ENCODE measurements at places on chromosomes 5 and 9. TPM values are rescaled to one million over a fixed set of nuclear protein-coding genes. Genes with fewer than 3 reads are reported as not detected.

The TENT4A gene
- total RNA-seq, result 46.6 TPM

The DMRT2 gene
- total RNA-seq, result not detected

DNA sequence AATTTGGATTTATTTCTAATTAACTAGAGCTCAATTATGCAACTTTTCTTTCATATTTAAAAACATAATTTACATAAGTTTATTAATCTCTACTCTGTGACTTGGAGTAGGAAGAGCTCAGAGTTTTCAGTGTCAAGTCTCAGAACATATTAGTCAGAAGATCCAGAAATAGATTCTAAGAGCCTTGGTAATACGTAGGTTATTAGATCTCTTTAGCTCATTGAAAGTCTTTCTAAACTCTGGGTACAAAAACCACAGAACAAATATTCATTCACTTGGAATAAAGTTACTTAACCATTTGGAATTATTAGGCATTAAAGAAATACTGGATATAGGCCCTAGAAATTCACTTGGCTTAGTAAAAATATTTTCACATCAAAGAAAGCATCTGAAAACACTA lies 26.3 kb upstream of the ISCA1 start:
- DNase-seq, result no peak
- H3K27ac ChIP-seq, result no peak overlapping the region
- H3K27me3 ChIP-seq, result no peaks in the 10 kb centered on the region
- no peaks in the 10 kb centered on the region for H3K4me1 ChIP-seq

DNA sequence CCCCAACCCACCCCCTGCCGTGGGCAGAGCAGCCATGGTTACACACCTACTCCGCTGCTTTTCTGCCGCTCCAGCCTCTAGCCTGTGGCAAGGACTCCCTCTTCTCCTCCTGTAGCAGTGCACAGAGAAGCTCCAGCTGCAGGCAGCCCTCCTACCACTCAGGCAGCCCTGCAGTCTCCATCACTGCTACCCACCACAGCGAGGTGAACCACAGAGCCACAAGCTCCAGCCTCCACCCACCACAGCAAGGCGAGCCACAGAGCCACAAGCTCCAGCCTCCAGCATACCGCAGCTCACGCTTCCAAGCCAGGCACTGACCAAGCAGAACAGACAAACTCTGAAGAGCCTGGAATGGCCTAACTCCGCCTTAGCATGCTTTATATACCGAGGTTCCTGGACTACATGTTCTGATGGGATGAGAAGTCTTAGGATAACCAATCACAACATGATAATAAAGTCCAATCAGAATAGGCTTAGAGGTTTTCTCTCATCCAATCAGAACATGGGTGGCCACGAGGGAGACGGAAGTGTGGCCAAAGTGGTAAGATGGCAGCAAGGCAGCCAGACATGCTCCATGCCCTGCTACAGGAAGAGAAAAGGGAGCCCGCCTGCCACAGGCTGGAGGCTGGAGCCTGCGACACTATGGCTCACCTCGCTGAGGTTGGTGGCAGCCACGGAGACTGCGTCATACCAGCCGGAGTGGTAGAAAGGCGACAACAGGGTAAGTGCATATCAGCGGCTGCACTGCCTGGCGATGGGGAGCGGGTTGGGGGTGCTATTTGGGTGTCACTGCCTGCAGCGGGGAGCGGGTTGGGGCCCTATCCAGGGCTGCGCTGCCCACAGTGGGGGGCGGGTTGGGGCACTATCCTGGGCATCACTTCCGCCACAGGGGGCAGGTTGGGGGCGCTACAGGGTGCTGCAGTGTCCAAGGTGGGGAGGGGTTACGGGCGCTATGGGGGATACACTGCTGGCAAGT lies 75.8 kb upstream of the PCAT7 start:
- H3K27me3 ChIP-seq, result no peaks in the 10 kb centered on the region
- H3K4me3 ChIP-seq, result no peak overlapping the region
- no peaks in the 10 kb centered on the region for H3K36me3 ChIP-seq
- no peak for DNase-seq

DNA sequence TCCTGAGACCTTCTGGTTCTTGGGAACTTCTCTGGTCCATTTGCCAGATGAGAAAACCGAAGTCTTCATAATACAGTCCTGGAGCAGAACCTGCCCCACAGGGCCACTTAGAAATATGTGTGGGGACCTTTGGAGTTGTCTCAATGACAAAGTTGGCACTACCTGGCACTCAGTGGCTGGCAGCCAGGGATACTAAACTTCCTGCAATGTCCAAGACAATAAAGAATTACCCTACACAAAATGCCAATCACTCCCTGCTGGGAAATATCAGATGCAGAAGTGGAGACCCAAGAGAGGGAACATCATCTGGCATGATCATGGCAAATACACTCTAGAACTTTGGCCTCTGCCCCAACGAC lies 29.6 kb downstream of the ADRB2 start:
- H3K27ac ChIP-seq, result peak overlapping the region; percentile 32
- H3K4me3 ChIP-seq, result no peak overlapping the region
- no peak for DNase-seq
- H3K36me3 ChIP-seq, result no peaks in the 10 kb centered on the region

GRCh38 chr9:81086416-81086815 lies 602.9 kb downstream of the TLE1 start:
- no peaks in the 10 kb centered on the region for H3K4me1 ChIP-seq
- DNase-seq, result no peak
- H3K4me3 ChIP-seq, result no peak overlapping the region
- H3K36me3 ChIP-seq, result no peaks in the 10 kb centered on the region
- H3K27ac ChIP-seq, result no peak overlapping the region
- H3K27me3 ChIP-seq, result no peaks in the 10 kb centered on the region

- no peaks in the 10 kb centered on the region for H3K27me3 ChIP-seq
- H3K4me1 ChIP-seq, result no peaks in the 10 kb centered on the region
- H3K36me3 ChIP-seq, result no peaks in the 10 kb centered on the region
- H3K27ac ChIP-seq, result no peak overlapping the region
- no peak for DNase-seq
- no peak overlapping the region for H3K4me3 ChIP-seq
Measured at GRCh38 chr9:97617939-97618416, 15.2 kb downstream of the TSTD2 start.

- H3K4me3 ChIP-seq, result no peak overlapping the region
- H3K36me3 ChIP-seq, result no peaks in the 10 kb centered on the region
- DNase-seq, result no peak
- no peaks in the 10 kb centered on the region for H3K4me1 ChIP-seq
- H3K27ac ChIP-seq, result no peak overlapping the region
Measured at GRCh38 chr5:87034557-87034956, 233.1 kb upstream of the RASA1 start.

DNA sequence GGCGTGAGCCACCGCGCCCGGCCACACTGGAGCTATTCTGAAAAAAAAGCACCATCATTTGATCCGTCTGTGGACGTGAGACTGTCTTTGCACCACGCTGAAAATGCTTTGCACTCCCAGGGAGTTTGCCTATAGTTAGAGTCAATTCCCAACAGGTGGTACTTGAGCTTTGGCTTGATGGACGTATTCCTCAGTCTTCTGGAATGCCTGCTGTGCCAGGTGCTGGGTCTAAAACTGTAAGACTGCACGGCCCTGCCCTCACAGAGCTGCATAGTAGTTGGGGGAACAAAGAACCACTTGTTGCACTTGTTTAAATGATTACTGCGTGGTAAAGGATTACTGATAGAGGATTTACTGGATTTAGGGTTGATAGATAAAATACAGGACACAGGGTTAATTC lies 3.4 kb upstream of the CCNO start:
- no peaks in the 10 kb centered on the region for H3K36me3 ChIP-seq
- no peak overlapping the region for H3K27ac ChIP-seq
- no peak for DNase-seq
- H3K27me3 ChIP-seq, result peaks cover 19% of the 10 kb centered on the region
- no peak overlapping the region for H3K4me3 ChIP-seq

DNA sequence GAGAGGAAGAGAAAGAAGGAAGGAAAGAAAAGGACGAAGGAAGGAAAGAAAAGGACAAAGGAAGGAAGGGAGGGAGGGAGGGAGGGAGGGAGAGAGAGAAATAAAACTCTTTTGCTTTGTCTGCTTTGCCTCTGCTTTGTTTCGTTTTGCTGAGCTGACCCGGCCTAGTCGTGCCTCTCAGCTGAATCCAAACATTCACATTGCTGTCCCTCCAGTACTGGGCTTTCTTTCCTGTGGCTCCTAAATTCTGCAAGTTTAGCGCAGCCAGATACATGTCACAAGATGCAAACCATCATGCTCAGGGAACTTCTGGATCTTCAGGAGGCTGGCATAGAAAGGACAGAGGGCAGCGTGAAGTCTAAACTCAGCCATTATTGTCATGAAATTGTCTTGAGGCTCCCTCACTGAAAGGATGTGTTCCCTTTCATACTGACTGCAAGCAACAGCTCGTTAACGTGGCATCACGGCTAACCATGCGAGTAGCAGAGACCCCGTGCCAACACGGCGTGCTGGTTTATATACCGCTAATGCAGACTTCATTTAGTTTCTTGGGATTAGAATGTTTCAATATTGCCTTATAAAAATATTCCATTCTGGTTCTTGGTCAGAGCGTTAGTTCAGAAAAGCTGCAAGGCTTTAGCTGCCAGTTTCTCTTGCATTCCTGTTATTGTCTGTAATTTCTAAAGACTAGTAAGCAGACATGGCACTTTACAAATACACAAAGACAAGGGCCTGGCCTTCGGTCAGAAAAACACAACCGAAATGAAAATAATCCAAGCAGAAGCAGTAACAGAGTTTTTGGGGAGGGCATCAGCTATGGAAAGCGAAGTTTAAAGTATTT lies 94.2 kb downstream of the TMEM174 start:
- no peaks in the 10 kb centered on the region for H3K36me3 ChIP-seq
- no peaks in the 10 kb centered on the region for H3K4me1 ChIP-seq
- H3K4me3 ChIP-seq, result no peak overlapping the region
- DNase-seq, result no peak
- no peak overlapping the region for H3K27ac ChIP-seq
- no peaks in the 10 kb centered on the region for H3K27me3 ChIP-seq

DNA sequence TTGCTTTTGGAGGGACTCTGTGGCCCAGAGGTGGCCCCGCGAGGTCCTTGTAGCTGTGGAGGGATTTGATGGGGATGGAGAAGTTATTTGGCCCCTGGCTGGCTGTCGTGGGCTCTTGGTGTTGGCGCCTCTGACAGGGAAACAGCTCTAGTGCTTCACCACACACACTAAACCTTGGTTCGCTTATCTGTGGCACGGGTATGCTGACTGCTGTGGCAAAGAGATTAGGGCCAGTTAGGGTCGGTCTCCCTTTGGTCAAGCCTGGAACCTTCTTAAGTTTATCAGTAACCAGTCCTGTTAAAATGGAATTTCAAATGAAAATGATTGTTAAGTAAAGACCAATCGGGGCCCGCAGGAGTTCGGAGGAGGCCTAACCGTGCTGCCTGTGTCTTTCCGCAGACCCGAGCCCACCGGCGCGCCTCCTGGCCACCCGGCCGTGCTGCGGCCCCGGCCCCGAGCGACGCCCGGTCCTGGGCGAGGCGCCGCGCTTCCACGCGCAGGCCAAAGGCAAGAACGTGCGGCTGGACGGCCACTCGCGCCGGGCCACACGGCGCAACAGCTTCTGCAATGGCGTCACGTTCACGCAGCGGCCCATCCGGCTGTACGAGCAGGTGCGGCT lies 28.4 kb downstream of the NEURL1B start:
- H3K36me3 ChIP-seq, result no peaks in the 10 kb centered on the region
- no peak for DNase-seq
- no peak overlapping the region for H3K4me3 ChIP-seq
- no peaks in the 10 kb centered on the region for H3K27me3 ChIP-seq
- H3K27ac ChIP-seq, result no peak overlapping the region
- no peaks in the 10 kb centered on the region for H3K4me1 ChIP-seq

DNA sequence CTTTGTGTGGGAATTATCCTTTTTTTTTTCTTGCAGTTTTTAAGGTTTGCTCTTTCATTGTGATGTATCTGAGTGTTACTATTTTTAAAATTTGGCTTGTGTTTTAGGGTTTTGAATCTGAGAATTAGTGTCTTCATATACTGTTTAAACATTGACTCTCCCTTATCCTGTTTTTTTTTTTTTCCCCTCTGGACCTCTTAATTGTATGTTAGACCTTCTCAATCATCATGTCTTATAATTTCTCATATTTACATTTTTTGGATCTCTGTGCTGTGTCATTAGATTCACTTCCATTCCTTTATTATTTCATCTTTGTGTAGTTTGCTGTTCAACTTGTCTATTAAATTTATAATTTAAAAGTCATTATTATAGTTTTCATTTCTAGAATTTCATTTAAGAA lies 47.0 kb downstream of the SCAMP1 start:
- H3K4me3 ChIP-seq, result no peak overlapping the region
- H3K27me3 ChIP-seq, result no peaks in the 10 kb centered on the region
- H3K36me3 ChIP-seq, result no peaks in the 10 kb centered on the region
- H3K4me1 ChIP-seq, result no peaks in the 10 kb centered on the region
- no peak for DNase-seq

- peak overlapping the region; percentile 20 for H3K4me3 ChIP-seq
- DNase-seq, result peak; percentile 83
- H3K27me3 ChIP-seq, result no peaks in the 10 kb centered on the region
Measured at GRCh38 chr9:35790385-35791296, 750 bp upstream of the NPR2 start.

DNA sequence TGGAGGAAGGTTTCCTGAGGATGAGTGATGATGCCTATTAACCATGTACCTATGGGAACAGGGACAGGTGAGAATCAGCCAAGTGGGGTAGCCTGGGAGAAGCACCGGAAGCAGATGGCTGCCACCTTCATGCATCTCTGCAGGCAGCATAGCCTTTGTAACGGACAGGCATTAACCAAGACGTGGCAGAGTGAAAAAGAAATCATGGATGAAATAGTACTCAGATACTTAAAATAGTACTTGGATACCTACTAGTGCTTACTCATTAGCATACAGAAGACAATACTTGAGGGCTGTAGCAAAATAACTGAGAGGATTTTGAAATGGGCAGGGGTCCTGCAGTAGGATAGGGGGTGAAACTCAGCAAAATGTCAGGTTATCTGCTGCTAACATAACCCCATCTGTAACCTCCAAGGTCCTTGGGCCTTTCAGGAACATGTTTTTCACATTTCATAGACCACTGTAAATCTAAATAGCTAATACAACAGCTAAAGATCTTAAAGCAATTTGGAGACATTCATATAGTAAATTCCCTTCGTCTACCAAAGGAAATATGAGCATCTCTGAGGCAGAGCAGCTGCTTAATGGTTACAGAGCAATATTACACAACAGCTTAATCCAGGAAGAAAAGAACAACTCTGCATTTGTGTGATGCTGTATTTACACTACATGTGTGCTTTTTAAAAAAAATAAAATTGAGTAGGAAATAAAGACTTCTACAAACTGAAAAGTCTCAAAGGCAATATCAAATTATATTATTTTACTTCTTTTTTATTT lies 154.3 kb downstream of the NFIB start:
- H3K36me3 ChIP-seq, result no peaks in the 10 kb centered on the region
- no peak overlapping the region for H3K4me3 ChIP-seq
- H3K4me1 ChIP-seq, result no peaks in the 10 kb centered on the region
- DNase-seq, result no peak
- no peak overlapping the region for H3K27ac ChIP-seq
- no peaks in the 10 kb centered on the region for H3K27me3 ChIP-seq

GRCh38 chr5:82807021-82807420 lies 270.2 kb downstream of the TMEM167A start:
- no peaks in the 10 kb centered on the region for H3K4me1 ChIP-seq
- H3K36me3 ChIP-seq, result no peaks in the 10 kb centered on the region
- no peak overlapping the region for H3K4me3 ChIP-seq
- no peak for DNase-seq
- no peak overlapping the region for H3K27ac ChIP-seq

All from Peyer's patch (tissue), 4 donors.